Pulmonary artery endothelial cell (primary cell): ENCODE measurements at places on chromosomes 13 and 19. TPM values are rescaled to one million over a fixed set of nuclear protein-coding genes. Genes with fewer than 3 reads are reported as not detected.

DNA sequence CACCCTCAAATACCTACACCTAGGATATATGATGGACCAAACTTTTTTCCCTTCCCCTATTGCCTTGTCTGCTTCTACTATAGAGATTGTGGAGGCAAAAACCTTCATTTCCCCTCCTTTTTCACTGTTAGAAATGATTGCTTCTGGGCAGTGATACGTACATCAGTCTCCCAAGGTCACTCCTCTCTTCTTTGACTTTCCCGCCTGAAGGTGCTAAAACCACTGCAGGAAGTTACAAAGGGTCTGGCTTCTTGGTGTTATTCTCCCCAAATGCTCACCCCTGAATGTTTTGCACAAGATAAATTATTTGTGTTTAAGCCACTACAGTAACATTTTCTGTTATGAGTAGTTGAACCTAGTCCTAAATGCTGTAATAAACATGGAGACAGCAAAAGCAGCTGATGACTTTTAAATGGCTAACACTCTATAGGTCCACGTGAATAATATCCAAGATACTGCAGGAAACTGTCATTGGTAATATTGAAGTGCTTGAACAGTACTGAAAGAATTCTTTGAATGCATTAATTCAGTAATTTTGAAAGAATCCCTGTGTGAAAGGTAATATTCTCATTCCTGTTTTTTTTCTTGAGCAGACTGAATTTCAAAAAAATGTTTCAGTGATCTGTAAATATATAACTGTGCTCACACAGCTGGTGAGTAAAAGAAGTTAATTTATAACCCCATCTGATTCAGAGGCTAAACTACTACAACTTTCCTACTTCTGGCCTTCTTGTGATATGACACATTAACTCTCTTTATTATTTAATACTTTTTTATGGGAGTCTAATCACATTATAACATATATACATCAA, 865.1 kb downstream of the EFNB2 start:
- DNase-seq, result no peak

- no peak for DNase-seq
Observed at GRCh38 chr13:39052944-39053343, 14.7 kb downstream of the NHLRC3 start.

GRCh38 chr19:4811328-4812131, 20.0 kb downstream of the TICAM1 start:
- DNase-seq, result no peak

- no peak for DNase-seq
Observed at GRCh38 chr13:45198041-45198440, 2.8 kb downstream of the KCTD4 start.

DNA sequence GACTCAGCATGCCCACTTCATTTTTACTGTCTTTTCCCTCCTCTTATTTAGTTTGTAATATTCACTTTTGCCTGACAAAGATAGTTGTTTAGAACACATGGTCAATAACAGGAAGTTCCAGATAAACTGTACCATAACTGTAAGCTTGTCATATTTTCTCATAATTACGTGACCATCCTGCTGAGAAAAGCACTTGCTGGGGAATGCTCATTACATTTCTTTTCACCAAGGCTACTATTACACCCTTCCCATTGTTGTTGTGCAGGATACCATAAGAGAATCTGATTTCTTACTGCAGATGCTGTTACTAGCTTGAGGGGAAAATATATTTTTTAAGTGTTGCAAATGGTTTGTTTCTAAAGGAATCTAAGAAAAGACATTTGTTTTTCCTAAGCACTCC, 111.7 kb upstream of the SLITRK6 start:
- no peak for DNase-seq

DNA sequence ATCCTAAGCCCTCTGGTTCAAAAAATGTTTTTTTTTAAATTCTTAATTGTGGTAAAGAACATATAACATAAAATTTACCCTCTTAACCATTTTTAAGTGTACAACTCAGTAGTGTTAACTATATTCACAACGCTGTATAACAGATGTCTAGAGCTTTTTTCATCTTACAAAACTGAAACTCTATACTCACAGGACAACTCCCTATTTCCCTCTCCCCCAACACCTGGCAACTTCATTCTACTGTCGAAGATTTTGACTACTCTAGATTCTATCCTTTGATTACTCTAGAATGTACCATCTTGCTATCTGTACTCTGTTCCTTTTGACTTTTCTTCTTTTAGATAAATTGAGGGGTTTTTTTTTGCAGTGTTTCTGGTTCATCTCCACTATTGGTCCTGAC, 200.4 kb downstream of the KLF12 start:
- no peak for DNase-seq

Gene RFPL4A
- 0.11 and 0.13 TPM in 2 replicates for total RNA-seq

Gene RPL13A
- 2,556 and 3,423 TPM in 2 replicates for total RNA-seq

DNA sequence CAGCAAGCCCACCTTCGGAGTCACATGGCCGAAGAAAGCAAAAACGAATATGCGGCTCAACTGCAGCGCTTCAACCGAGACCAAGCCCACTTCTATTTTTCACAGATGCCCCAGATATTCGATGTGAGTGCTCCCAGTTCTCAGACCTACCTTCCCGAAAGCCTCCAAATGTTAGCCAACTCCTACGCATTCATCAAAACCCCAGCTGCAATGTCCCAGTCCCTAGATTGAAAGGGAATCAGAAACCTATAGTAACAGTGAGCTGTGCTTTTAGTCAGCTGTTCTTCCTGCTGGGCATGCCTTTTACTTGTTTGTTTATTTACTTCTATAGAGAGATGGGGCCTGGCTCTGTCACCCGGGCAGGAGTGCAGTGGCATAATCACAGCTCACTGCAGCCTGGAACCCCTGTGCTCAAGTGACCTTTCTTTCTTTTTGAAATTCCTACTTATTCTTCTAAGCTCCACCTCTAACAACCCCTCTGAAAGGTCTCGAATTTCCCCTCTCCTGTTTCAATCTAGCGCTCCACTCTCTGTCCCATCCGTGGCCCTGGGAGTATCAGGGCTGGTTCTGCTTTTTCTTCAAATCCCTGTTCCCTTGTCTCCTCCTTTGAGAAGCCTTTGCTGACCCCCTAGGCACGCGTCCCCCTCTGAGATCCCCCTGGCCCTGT, 4.4 kb downstream of the TRIP10 start:
- no peak for DNase-seq

GRCh38 chr13:75353781-75354193, 128.2 kb downstream of the TBC1D4 start:
- no peak for DNase-seq

Gene ZNF320
- total RNA-seq, result 7.5 and 9.1 TPM in 2 replicates

GRCh38 chr13:102470283-102470917, 68.6 kb upstream of the FGF14 start:
- DNase-seq, result no peak

DNA sequence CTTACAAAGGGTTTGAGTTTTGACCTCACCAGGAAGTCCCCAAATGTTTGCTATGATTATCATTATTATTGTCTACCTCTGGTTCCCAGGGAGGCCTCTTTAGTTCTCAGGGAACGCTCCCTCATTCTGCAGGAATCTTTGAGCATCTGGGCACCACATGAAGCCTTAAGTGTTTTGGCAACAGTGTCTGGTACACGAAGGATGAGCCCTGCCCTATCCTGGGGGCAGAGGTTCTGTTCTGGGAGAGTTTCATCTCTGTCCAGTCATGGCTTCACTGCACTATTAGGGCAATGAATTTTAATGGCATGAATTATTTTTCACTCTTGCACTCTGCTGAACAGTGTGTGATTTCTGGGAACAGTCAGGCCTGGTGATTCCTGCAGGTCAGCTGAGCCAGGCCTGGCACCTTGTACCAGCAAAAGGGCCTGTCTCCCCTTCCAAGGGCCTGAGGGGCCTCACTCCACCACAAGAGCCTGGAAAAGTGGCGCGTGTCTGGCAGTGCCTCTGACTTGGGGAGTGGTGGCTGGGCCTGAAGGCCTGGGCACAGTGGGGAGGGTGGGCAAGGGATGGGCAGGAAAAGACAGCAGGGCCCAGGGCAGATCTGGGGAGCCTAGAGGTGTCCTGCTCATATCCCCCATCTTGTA, 4.6 kb downstream of the FAM187B start:
- no peak for DNase-seq

Gene ZNF530
- 5.0 and 5.7 TPM in 2 replicates for total RNA-seq

DNA sequence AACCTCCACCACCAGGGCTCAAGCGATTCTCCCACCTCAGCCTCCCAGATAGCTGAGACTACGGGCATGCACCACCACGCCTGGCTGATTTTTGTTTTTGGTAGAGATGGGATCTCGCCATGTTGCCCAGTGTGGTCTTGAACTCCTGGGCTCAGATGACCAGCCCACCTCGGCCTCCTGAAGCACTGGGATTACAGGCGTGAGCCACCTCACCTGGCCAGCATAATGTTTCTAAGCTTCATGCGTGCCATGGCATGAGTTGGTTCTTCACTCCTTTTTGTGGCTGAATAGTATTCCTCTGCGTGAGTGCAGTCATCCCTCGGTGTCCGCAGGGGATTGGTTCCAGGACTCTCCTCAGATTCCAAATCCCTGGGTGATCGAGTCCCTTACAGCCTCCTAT, 4.2 kb upstream of the ZNF579 start:
- no peak for DNase-seq

Gene MIA
- 0.20 TPM in 1 of 2 replicates, not detected in the other for total RNA-seq

Gene CGB1
- not detected in 2 replicates for total RNA-seq

Gene FFAR3
- total RNA-seq, result not detected in 2 replicates

DNA sequence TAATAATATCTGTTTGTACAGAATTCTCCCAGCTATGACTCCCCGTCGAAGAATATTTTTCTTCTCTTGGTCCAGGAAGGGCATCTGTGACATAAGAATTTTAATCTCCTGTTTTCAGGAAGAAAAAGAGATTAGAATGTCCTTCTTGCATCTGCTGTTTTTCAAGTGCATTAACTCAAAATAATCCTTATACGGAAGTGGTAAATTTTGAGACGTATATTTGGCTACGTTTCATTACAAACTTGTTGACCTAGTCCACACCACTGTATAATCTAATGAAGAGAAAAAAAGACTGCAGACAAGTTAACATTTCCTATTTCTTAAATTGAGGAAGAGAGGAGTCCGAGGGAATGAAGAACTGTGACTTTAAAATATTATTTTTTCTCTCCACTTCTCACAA, 959.9 kb downstream of the DIAPH3 start:
- DNase-seq, result no peak

DNA sequence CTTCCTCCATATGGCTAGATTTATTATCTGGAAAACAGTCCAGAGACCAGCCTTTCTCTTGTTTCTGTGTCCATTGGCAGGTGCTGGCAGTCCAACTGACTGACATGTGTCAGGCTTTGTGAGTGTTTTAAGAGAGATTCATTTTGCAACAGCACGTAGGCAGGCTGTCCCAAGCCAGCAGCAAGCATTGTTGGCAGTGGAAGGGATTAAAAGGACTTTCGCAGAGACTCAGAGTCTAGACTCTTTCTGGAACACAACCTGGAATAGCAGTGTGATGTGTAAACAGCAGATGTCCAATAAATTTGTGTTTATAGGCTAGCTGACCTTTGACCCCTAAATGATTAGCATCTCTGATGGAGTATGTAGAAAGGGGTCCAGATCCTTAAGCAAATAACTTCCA, 222.2 kb upstream of the SERP2 start:
- no peak for DNase-seq

Gene FXYD3
- not detected in 2 replicates for total RNA-seq

- no peak for DNase-seq
Observed at GRCh38 chr13:23787464-23787863, 101.7 kb downstream of the MIPEP start.

DNA sequence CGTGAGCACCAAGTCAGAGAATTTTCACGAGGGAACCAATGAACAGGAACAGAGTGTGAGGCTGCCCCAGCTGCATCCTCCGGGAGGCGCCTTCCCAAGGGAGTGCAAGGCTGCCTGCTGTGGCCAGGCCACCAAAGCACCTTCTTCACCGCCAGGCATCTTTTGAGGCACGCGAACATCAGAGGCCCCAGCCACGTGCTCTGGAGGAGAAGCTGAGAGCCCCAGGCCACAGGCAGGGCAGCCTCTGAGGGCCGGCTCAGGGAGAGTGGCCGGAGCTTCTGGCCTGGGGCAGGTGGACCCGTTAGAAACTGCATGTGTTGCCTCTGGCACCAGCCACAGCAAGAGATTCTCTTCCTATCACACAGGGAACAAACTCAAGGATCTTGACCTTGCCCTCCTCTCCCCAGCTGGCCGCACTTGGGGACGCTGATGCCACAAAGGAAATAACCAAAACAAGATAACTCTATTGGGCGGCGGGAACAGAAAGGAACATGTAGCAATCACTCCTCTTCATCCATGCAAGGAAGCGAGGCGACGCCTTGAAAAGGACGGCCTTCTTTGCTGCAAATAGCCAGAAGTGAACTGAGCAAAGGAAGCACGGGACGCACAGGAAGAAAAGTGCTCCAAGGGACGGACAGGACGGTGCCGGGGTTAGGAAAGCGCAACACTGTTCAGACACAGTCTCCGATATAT, 19.9 kb downstream of the GAS6 start:
- no peak for DNase-seq

Gene ZNF506
- 1.4 and 8.0 TPM in 2 replicates for total RNA-seq

DNA sequence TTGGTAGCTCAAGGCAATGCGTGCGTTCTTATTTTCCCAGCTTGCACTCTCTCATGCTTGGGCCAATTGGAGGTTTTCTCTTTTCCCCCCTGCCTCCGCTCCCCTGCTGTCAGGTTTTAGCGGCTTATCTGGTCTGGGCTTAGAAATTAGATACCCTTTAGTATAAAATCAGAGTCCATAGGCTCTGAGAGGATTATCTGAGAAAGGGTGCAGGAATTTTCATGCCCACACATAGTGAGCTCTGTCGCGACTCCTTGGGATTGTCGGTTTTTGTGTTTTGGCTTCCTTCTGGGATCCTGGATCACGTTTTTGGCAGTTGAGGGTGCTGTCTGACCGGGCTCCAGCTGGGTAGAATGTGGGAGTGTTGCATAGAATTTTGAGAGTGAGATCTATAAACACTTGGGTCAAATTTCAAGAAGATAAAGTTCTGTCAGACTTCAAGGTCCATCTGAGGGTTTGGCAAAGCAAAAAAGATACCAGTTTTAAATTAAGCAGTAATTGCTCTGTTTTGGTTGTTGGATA, 12.4 kb downstream of the CHAF1A start:
- no peak for DNase-seq

GRCh38 chr13:72643311-72643989, 84.0 kb downstream of the MZT1 start:
- peak; percentile 3 for DNase-seq

Gene TNNT1
- total RNA-seq, result 2.0 and 2.3 TPM in 2 replicates

Gene REX1BD
- total RNA-seq, result 54.5 and 56.5 TPM in 2 replicates

GRCh38 chr13:32259116-32259515, 56.0 kb downstream of the ZAR1L start:
- DNase-seq, result no peak

GRCh38 chr19:46520616-46521015, 24.9 kb upstream of the PNMA8B start:
- DNase-seq, result no peak

Gene ADGRE1
- not detected in 2 replicates for total RNA-seq

DNA sequence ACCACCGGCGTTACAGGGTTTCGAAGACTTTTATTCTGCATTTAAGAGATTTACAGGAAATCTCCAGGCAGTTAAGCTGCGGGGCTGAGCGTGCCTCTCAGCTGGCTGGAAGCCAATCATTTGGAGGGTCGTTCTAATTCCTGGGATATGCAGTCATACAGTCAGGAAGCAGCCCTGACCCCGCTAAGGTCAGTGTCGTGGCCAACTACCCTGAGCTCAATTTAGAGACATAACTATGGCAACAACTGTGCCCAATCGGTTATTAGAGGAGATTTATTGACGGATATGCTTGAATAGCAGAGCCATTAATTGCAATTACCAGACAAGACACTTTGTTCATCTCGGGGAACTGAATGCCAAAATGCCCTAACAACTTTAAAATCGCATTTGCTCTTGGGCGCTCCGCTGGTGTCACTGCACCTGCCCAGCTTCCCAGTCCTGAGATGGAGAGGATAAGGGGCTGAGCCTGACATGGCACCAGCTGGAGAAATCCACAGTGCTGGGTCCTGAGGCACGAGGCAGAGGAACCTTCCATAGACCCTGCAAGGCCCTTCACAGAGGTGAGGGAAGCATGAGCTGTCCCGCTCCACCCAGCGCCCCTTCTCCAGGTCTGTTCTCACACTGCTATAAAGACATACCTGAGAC, 15.1 kb upstream of the ZNF507 start:
- DNase-seq, result no peak
